ENCODE measurements at places on chromosomes 3 and 15.

GRCh38 chr3:129317014-129317771 lies 38.5 kb downstream of the HMCES start:
- no peak for DNase-seq

- DNase-seq: no peak
These were observed 312.5 kb downstream of the OXSM start for GRCh38 chr3:26102376-26102775.

DNA sequence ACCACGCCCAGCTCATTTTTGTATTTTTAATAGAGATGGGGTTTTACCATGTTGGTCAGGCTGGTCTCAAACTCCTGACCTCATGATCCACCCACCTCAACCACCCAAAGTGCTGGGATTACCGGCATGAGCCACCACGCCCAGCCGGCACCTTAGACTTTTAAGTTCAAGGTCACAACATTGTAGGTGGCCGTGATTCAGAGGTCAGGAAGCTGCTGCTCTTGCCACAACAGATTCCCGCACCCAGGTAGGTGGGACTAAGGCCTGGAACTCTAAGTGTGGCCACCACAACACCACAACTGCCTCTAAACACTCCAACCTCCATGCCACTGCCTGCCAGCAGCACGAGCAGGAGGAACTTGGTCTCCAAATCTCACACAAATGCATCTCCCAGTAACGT lies 196.8 kb downstream of the STT3B start:
- no peak for DNase-seq

- DNase-seq: no peak
These were observed 581.7 kb downstream of the DIPK2A start for GRCh38 chr3:144553301-144553700.

GRCh38 chr3:10855871-10856662 lies 40.0 kb downstream of the SLC6A11 start:
- no peak for DNase-seq

DNA sequence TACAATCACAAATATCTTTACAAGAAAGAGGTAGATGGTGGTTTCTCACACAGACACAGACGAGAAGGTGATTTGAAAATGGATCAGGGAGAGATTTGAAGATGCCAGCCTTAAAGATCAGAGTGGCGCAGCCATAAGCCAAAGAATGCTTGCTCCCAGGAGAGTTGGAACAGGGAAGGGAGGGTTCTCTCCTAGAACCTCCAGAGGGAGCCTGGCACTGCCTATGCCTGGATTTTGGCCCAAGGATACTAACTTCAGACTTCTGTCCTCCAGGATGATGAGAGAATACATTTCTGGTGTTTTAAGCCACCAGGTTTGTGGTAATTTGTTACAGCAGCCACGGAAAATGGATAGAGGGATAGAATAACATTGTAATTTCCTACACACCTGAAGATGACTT lies 279.1 kb downstream of the FAM43A start:
- no peak for DNase-seq

- no peak for DNase-seq
These were observed 917.1 kb downstream of the PLOD2 start for GRCh38 chr3:145243875-145244274.

- DNase-seq: no peak
These were observed 25.7 kb downstream of the GPD1L start for GRCh38 chr3:32132121-32132520.

GRCh38 chr15:85168642-85169173 lies 187.1 kb downstream of the PDE8A start:
- DNase-seq: peak; percentile 20

- no peak for DNase-seq
These were observed 221.6 kb downstream of the PLOD2 start for GRCh38 chr3:145939431-145939830.

DNA sequence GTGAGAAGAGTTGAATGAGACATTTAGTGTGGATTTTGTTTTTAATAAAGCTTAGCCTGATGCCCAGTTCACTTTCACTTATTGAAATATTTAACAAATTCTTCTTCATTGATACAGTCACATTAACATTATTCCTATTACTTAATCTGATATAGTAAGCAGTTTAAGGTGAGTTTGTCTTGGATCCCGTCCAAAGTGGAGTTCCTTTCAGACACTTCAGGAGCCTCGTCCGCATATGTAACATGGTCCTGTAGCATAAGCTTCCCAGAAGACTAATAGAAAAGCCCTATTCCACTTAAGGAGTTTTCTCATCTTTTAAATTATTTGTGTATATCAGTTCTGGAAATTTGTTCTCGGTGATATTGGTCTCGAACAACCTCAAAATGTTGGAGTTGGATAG lies 39.7 kb upstream of the MLF1 start:
- DNase-seq: no peak

DNA sequence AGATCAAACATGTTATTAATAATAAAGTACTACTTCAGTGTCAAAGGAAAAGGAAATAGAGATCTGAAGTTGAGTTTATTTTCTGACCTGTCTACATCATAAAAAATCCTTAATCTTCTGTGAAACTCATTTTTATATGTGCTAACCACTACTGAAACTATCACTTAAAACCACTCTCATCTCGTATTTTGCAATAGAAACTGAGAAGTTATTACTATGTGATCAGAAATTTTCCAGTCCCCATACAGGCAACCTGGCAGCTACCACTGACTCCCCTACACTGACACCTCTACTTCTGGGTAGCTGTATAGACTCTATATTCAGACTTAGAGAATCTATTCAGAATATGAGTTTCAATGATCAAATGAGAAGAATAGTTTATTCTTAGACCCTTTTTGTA lies 8.3 kb downstream of the HDGFL3 start:
- DNase-seq: no peak

DNA sequence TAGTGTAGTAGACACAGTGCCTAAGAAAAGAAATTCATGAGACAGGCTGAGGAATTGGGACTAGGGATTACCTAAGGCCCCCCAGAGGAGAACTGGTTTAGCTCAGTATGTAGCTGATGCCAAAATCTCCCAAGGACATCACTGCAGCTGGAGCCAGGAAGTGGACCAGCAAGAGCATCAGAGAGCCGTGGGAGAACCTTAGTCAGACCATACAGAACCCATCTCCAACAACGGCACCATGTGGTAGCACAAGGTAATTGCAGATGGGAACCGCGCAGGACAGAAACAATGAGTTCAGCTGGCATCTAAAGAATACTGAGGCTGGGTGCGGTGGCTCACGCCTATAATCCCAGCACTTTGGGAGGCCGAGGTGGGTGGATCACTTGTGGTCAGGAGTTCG lies 81.7 kb downstream of the WNT5A start:
- no peak for DNase-seq

GRCh38 chr3:125104639-125105038 lies 48.8 kb upstream of the HEG1 start:
- DNase-seq: no peak

All from T-helper 9 cell (primary cell).